ENCODE measurements at places on chromosomes 11 and 22. TPM values are rescaled to one million over a fixed set of nuclear protein-coding genes. Genes with fewer than 3 reads are reported as not detected.

CFAP300 gene
- not detected for total RNA-seq

GRCh38 chr11:66889960-66890359 is 33.1 kb downstream of the LRFN4 start:
- DNase-seq: no peak

DNA sequence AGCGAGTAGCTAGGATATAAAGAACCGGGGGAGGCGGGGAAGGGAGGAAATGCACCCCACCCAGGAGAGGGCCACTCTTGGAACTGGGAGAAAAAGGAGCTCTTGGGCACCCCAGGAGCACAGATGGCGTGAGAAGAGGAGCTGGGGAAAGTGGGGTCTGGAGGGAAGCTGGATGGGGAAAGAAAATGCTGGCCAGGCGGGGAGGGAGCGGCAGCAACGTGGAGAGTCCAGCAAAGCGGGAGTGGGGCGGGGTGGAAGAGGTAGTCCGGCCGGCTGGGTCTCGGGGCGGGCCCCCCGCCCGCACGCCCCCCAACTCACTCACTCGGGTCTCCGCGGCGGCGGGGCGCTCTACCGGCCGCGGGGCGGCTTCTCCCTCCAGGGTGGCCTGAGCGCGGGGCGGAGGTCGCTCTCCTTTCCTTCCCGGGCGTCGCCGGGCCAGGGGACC is 522 bp downstream of the TOB2 start:
- DNase-seq: peak; percentile 20

KRTAP5-1 gene
- not detected for total RNA-seq

DNA sequence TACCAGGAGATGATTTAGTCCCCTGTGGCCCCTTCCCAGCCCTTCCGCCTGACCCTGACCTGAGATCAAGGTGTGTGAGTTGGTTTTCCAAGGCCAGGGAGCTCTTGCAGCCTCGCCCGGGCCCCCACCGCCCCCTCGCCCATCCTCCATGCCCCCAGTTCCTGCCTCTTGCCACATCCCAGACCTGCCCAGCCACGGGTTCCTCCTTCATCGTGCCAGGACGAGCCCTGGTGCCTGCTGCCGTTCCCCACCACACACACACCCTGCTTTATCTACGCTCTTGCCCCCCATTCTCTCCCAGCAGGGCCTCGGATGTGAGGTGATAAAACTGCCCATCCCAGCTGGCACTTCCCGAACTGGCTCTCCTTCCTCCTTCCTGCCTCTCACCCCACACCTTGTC is 1.4 kb upstream of the LIF start:
- no peak for DNase-seq

GRCh38 chr22:41360126-41360525 is 21.6 kb upstream of the TEF start:
- no peak for DNase-seq

MUC15 gene
- not detected for total RNA-seq

- no peak for DNase-seq
Observed at GRCh38 chr22:44229809-44230208, 49.1 kb downstream of the PARVG start.

OR4B1 gene
- not detected for total RNA-seq

- DNase-seq: no peak
Observed at GRCh38 chr11:119370486-119371046, 10.9 kb downstream of the USP2 start.

ZNF408 gene
- 7.3 TPM for total RNA-seq

TMEM80 gene
- total RNA-seq: 6.0 TPM

- DNase-seq: no peak
Observed at GRCh38 chr11:45141171-45141570, 5.3 kb upstream of the PRDM11 start.

DNA sequence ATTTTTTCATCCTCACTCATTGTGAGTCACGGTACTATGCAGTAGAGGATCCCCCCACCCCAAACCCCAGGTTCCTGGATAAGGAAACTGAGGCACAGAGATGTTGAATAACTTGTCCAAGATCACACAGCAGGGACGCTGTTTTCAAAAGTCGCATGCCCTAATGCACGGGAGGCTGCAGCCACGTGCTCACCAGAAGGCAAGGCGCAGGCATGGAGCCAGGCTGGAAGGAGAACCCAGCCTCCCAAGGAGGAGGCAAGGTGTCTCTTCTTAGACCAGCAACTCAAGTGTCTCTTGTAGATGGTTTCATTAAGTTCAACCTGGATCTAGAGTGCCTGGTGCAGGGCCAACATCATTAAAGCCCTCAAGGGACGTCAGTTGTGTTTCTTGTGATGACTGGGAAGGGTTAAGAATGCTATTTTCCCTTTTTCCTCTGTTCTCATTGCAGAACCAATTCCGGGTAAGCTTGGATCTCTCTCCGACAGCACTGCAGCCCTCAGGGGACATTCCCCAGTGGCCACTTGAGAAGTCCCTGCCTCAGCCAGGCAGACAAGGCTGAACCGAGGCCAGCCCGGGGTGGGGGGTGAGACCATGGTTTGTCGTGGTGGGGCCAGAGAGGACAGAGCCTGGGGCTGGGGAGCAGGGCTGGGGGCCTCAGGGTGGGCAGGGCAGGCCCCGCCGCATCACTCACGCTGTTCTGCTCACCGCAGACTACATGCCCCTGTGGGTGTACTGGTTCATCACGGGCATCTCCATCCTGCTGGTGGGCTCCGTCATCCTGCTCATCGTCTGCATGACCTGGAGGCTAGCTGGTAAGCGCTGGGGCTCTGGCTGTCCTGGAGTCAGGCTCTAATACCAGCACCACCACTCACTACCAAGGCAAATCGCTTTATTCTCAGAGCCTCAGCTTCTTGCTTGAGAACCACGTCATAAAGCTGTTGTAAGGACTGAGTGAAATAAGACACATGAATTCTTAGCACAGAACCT is 15.7 kb downstream of the TMEM121B start:
- DNase-seq: no peak

TRPC6 gene
- not detected for total RNA-seq

DNA sequence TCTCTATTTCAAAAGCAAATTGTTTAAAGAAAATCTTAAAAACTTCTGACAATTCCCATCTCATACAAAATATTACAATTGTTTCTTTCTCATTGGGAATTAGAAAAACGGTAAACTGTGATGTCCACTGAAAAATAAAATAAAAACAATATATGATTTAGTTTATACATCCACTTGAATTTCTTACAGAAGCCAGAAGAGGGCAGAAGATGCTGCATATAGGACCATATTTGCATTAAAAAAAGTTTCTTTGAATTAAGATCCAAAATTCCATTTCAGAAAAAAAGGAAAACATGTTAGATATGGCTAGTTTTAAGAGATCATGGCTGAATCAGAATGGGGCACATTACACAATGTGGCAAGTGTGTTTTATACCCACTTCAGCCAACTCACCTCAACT is 39.3 kb upstream of the LRRC4C start:
- no peak for DNase-seq

DNA sequence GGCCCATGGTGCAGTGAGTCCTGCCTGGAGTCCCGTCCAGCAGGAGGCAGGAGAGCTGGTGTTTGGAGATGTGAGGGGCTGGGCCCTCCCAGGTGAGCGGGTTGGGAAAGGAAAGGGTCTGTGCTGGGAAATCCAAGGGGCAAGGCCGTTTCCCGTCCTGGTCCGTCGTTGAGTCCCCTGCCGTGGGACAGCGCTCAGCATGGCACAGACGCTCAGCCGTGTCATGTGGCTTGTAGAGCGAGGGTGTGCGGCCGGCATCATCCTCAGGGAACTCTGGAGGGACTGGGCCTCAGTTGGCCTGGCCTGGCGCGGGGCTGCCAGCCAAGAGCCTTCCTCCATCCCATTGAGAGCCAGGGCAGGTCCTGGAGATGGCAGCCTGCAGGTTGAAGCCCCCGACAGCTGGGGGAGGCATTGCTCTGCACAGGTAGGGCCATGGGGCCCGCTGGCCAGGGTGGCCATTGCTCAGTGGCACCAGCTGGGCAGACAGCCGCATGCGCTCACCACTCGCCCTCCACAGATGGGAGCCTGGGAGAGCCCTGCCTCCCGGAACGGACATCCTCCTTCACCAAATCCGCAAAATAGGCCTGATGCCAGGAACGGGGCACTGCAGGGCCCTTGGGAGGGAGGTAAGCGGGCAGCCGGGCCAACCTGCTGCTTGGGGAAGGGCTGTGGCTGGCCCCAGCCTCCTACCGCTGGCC is 28.7 kb downstream of the KCNQ1 start:
- DNase-seq: no peak

- no peak for DNase-seq
Observed at GRCh38 chr11:80586464-80586863, 1145.6 kb upstream of the TENM4 start.

DNA sequence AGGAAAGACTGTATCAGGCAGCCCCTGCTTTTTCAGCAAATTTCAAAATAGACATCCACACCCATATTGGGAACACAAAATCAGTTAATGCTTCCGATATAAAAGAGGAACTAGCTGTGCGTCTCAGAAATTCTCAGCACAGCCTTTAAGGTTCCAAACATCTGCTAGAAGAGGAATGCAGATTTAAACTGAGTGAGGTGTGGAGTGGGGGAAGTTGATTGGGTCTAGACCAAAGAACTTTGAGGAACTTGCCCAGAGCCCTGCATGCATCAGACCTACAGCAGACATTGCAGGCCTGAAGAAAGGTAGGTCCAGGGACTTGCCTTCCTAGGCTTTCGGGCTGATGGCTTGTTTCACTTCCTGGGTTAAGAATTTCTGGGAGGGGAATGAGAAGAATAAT is at the start of gene MS4A4A:
MS4A4A (plus strand) TSS at position 255 of the 400 bp plus-strand sequence; CDS start at position 265, 10 bp downstream.
- DNase-seq: no peak

DNA sequence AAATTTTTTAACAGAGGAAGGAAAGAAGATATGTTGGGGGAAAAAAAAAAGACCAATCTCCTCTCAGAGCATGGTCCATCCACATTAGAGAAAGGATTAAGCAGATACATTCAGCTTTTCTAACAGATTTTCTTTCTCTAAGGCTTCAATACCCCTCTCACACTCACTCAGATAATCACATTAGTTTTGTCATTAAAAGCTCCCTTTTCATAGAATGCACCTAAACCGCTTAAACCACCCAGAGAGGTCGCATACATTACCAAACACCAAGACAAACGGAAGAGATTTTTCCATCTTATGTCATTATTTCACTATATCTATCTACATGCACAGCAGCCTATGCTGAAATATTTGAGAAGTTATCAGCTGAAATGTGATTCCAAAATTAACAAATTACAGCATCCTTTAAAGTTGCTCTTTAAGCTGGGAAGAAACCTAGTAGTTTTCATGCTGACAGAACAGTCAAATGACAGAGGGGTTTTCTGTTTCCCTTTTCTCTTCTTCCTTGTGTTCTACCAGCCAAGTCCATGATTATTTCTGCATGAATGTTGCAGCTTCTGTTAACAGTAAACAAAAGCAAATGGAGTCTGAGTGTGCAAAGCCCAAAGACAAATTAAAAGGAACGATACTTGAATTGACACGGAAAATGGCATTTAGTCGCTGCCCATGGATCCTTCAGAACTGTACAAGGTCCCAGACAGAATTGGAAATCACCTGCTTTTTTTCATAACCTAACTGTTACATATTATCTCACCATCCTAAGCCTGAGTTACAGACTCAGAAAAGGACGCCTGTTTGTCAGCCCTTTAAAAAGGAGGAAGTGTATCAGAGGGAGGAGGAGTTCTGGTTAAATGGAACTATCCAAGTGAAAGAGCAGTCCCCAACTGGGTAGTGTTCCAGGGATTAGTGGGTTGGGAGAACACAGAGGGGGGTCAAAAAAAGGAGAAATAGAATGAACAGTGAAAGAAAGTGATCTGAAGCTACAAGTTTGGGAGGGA is 54.6 kb downstream of the PRCP start:
- no peak for DNase-seq

LRRC74B gene
- total RNA-seq: not detected

DNA sequence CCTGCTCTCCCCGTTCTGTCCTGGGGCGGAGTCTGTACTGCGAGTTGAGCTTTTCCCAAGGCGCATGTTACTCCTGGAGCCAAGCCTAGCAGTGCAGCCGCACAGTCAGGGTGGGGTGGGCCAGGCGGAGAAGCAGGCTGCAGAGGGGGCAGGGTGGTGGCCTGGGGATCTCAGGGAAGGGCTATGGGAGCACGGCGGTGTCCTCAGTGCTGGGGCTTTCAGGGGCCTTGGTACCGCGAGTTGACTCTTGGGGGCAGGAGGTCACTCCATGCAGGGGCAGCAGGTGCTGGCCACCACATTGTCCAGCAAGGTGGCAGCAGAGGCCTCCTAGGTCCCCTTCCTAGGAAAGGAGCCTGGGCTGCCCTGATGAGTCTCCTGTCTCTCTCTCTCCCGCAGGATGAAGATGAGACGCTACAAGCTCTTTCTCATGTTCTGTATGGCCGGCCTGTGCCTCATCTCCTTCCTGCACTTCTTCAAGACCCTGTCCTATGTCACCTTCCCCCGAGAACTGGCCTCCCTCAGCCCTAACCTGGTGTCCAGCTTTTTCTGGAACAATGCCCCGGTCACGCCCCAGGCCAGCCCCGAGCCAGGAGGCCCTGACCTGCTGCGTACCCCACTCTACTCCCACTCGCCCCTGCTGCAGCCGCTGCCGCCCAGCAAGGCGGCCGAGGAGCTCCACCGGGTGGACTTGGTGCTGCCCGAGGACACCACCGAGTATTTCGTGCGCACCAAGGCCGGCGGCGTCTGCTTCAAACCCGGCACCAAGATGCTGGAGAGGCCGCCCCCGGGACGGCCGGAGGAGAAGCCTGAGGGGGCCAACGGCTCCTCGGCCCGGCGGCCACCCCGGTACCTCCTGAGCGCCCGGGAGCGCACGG is 14.9 kb upstream of the MIEF1 start:
- no peak for DNase-seq

DNA sequence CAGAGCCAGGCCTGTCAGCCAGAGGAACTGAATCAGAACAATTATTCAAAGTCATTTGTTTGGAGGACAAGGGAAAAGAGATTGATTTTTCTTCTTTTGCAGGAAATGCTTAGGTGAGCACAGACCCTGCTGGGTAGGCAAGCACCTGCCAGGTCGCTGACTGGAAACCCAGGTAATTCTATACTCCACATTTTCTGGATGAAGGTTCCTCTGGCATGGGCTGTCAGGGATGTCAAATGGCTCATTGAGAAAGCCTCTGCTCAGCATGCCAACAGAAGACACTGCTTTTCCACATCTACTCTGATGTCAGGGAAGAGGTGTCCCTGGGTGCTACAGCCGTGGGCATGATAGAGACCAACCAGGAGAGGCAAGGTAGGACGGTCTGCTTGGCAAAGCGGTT is 166.7 kb upstream of the SYN3 start:
- DNase-seq: no peak

OR4C16 gene
- not detected for total RNA-seq

GRCh38 chr11:62546929-62547625 is 471 bp upstream of the AHNAK start:
- DNase-seq: no peak

DNA sequence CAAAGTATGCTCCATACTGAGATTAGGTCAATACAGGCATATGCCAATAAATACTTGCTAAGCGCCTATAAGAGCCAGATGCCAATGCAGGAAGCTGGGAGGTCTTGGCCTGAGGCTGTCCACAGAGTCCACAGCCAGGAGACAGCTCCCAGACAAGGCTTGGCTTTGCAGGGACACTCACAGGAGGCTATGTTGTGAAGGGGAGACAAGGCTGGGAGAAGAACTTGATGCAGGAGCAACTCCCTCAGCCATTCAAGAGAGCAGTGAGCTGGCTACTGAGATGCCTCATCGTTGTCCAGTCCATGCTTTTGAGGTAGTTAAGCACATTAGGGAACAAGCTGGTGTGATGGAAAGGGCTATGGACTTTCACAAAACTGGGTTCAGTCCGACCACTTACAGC is 891.5 kb downstream of the TBC1D22A start:
- DNase-seq: no peak

CLDN5 gene
- not detected for total RNA-seq

GTSE1 gene
- total RNA-seq: 39.8 TPM

SIK3 gene
- total RNA-seq: 15.7 TPM

CNGA4 gene
- total RNA-seq: 0.12 TPM

GRCh38 chr11:59207988-59208451 is 4.7 kb downstream of the MPEG1 start:
- peak; percentile 53 for DNase-seq

- DNase-seq: no peak
Observed at GRCh38 chr11:1049431-1049891, 12.9 kb upstream of the MUC6 start.

Measured in activated naive CD4-positive, alpha-beta T cell treated with anti-CD3 and anti-CD28 coated beads for 36 hours (primary cell).